Muscle of arm (tissue), 14 donors: ENCODE measurements at places on chromosomes 2 and 18.

DNA sequence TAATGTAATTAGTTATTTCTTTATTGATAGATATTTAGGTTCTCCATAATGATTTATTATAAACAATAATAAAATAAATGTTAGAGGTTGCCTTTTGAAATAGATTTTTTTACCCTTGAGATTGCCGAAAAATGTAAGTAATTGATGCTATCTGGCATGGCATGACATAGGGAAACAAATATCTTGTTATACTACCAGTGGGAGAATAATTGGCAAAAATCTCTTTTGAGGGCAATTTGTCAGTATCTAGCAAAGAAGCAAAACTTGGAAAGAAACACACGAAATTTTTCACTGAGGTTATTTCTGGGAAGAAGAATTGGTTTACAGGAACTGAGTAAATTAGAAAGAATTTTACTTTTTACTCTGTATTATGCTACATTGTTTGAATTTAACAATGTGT lies 547.2 kb upstream of the SETBP1 start:
- no peak for DNase-seq

GRCh38 chr18:70372450-70373041 lies 83.7 kb downstream of the SOCS6 start:
- no peak for DNase-seq

DNA sequence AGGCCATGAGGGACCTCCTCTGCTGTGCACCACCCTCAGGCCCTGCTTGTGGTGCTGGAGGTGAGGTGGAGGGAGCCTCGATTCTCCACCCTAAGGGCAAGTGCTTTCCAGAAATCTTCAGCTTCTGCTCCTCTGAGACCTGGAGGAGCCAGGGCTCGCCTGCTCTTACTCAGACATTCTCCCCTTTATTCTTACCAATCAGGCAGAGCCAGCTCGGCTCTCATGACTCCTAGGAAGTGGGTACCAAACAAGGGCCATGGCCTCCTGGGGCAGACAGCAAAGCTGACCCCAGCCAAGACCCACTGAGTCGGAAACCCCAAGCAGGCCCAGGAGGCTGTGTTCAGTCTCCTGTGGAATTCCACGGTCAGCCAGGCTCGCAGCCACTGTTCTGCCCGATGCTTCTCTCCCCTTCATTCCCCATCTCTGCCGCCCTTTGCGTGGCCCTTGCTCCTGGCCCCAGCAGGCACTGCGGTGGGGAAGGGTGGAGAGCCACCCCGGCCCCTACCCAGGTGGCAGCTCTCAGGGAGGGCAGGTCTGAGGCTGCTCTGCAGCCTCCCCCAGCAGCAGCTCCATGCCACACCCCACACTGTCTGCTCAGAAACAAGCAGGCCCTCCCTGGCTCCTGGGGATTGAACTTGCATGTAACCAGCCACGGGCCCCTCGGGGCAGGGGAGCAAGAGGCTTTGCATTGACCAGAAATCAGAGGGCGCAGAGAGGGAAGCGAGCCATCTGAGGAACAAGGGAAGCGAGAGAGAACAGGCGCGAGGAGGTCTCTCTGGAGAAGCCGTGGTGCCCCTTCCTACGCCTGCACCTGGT lies 24.0 kb downstream of the HS1BP3 start:
- no peak for DNase-seq

DNA sequence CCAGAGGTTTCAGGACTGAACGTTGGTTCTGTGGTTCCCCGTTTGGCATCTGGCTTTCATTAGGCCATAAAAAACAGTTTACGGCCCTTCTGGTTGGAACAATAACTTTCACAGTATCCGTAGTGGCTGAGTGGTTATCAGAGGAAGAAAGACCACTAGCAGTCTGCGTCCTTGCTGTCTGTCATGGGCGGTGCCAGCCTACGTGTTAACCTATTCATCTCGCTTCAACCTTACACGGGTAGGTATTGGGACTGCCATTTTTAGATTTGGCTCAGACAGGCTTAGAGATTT lies 42.6 kb upstream of the ROCK2 start:
- no peak for DNase-seq

- peak; percentile 84 for DNase-seq
These were observed 4.0 kb downstream of the SLC14A2 start for GRCh38 chr18:45619062-45619825.

DNA sequence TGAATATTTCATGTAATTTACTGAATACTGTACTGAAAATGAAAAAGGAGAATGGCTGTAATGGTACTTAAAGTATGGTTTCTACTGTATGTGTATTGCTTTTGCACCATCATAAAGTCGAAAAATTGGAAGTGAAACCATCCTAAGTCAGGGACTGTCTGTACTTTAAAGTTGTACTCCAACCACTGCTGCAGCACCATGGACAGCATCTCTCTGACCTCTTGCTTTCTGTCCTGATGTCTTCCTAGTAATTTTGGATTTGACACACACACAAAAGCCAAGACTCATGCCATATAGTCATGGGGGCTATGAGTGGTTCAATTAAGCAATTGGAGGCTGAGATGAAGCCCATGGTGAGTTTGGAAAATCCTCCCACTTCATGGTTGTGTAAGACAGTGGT lies 256.3 kb upstream of the PKDCC start:
- peak; percentile 64 for DNase-seq

- no peak for DNase-seq
These were observed 22.3 kb upstream of the GPR17 start for GRCh38 chr2:127623388-127624319.

DNA sequence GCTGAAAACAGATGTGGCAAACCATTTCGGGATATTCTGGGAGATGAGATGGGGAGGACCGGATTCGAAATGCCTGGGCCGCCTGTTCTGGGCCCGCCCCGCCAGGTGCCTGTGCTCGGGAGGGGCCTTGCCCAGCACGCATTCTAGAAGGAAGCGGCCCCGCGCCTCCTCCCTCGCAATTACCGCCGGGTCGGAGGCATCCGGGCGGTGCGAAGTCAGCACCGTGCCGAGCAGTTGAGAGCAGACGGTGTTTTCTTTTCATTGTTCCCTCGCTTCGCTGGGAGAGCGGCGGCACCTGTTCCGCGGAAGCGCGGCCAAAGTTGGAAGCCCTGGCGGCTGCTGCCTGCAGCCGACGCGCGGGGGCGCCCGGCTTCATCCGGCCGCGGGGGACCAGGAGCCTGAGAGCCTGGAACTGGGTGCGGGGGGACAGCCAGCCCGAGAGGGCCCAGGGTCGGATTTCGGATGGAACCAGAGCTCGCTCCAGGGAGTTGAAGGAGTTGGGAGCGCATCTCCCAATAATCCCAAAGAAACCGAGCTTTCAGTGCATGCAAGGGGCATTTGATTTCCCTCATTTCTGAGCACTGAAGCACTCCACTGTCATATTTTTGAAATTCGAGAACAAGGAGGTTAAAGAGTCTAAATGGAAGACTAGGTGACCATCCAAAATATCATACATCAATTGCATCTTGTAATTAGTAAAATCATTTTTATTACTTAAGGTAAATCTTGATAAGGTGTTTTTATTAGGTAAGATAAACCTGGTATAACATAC lies 241.8 kb upstream of the RAB12 start:
- DNase-seq = peak; percentile 31

DNA sequence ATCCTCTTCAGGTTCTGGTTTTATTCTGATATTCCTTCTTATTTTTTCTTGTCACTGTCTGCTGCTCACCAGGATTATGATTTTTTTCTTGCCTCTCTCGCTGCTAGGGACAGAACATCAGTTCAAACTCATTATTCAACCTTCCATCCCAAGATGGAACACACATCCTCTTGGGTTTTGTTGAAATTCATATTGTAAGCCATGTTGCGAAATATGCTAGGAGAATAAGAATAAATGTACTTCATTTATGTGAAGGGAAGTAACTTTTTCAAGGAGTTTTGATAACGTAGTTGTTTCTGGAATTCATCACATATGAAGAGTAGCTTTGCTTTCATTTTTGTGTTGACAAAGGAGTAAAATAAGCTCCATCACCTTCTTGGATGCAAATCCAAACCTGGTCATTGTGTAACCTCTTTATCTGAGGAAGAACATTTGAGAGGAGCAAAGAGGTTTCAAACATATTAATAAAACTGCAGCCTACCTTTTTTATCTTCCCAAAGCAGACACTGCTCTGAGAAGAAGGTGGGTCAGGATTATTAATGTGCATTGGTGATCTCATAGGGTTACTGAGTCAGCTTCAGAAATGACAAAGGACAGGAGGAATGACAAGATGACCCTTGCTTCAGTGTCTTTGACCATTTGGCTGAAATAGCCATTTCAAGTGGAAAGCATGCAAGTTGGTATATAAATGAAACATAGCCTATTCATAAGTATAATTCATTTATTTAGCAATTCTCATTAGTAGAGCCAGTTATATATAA lies 280.0 kb downstream of the GULP1 start:
- DNase-seq = no peak

DNA sequence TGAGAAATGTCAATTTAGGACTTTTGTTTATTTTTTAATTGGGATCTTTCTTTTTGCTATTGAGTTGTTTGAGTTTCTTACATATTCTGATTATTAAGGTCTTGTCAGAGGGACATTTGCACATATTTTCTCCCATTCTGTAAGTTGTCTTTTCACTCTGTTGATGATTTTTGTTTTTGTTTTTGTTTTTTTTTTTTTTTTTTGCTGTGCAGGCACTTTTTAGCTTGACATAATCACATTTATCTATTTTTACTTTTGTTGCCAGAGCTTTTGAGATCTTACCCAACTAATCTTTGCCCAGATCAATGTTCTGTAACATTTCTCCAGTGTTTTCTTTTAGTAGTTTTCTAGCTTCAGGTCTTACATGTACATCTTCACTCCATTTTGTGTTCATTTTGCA lies 166.6 kb downstream of the EPHA4 start:
- DNase-seq = no peak

GRCh38 chr2:176562359-176563078 lies 293.3 kb downstream of the MTX2 start:
- DNase-seq = no peak

DNA sequence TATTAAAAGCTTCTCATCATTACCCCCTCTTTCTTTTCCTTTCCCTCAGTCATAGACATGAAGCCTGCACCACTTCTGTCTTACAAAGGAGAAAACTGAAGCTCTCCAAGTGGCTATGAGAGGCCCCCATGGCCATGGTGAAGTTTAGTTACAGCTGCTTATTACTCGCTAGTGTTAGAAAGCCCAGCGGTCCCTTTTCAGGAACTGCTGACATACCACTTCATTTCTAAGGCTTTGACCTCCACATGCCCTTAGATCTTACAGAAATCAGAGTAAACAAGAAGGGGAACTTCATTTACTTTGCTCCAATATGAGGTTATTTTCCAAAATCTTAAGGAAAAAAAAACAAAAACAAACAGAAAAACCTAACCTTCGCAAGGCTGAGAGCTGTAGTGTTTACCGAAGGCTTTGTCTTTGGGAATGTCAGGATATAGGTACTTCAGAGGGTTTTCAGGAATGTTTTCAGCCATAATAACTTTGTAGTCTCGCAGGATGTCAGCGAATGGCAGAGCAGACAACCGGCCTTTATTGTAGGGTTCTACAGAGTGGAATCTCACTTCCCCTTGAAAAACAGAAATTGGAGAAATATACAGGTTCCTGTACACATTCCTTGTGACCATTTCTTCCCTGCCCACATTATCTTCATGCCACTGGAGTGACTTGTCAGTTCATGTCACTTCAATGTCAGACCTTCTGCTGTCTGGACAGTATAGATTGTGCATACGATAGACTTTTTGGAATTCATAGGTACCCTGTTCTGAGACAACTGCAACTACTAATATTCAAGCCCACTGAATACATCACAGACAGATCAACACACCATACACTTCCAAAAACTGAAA lies 18.8 kb upstream of the STAT1 start:
- no peak for DNase-seq

- DNase-seq = no peak
These were observed 26.9 kb downstream of the CENPO start for GRCh38 chr2:24820175-24820513.

DNA sequence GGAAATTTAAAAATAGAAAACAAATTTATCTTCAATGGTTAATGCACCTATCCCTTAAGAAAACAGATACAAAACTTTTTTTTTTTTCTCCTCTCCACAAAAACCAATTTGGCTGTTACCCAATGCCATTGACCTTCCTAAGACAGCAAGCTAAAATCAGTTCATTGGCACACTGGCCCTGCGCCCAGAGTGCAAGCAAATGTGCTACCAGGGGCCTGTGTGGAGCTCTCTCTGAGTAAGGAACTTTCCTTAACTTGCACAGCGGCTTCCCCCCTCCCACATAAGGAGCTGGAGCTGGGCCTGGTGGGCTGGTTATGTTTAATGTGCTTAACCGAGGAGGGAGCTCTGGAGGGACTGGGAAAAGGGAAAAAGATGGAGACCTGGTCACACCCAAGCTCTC lies 17.6 kb upstream of the POU3F3 start:
- DNase-seq = no peak

DNA sequence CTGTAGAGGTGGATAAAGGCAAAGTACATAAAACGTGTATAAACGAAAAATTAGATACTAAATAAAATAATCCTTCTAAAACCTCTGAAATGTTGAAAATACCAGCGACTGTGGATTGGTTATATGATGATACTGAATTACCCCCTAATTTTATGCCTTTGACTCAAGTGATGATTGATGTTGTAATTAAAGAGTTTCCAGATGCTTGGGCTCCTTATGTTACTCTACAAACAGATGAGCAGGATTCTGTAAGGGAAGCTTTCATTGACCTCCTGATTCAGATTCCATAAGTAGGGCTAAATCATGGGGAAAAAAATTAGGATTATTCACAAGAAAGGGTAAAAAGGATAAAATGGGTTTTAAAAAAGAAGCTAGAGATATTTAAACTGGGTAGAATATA lies 418.2 kb upstream of the SLC39A10 start:
- no peak for DNase-seq

GRCh38 chr2:185980944-185981343 lies 242.3 kb downstream of the FSIP2 start:
- DNase-seq = no peak

GRCh38 chr18:9571546-9571945 lies 42.8 kb downstream of the PPP4R1 start:
- DNase-seq = no peak

DNA sequence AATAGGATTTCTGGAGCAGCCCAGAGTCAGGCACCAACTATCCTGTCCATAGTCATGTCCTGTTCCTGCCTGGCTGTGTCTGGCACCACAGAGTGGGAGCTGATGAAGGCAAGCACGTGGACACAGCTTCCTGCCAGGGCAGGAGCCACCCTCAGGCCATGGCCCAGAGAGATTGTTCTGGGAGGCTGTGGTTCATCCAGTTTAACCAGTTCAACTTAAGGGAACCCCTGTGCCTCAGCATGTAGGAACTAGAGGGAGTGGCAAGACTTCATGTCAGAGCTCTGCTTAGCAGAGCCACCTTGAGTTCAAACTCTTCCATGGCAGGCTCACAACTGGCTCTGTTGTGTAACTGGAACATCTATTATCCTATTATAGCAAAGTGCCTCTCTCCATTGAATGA lies 73.2 kb upstream of the NCKAP5 start:
- no peak for DNase-seq

DNA sequence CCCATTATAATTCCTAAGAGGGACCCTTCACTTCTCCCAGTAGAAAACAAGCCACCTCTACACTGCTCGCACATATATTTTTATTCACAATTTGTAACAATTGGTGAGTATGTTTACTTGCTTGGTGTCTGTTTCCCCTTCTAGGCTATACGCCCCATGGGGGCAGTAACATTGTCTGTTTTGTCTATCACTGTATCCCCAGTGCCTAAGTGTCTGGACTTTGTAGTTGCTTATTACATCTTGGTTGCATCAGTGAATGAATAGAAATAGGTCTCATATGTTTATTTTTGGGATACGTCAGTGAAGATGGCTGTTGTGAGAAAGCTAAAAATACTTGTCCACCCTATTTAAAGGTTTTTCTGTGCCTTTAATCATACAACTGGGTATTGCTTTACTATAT lies 87.4 kb upstream of the ITGB6 start:
- DNase-seq = no peak
